Stimulated activated naive CD8-positive, alpha-beta T cell treated with anti-CD3 and anti-CD28 coated beads, Interleukin-15, amount 100 ng/mL, for 72 hours (primary cell): ENCODE measurements at places on chromosomes 1 and 21.

- DNase-seq = peak; percentile 27
These were observed 142.3 kb upstream of the EDN2 start for GRCh38 chr1:41626616-41627375.

- DNase-seq = no peak
These were observed 201.1 kb upstream of the CHRM3 start for GRCh38 chr1:239185245-239185619.

- peak; percentile 76 for DNase-seq
These were observed 13.0 kb downstream of the RCC1 start for GRCh38 chr1:28518745-28519341.

DNA sequence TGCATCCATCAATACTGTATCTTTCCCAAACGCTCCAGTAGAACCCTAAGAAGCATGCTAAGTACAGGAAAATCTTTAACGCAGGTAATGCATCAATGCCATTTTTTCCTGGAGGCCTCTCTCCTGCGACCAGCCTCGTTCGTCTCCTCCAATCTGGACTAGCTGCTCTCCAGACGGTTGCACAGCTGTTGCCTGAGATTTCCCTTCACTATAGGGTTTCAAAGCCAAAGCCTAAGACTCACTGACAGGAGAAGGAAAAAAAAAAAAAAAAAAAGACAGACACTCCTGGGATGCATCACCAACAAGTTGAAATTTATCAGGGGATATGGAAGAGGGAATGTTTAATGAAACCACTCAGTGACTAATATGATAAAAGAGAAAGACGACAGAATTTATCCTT, 93.0 kb downstream of the APP start:
- no peak for DNase-seq

- no peak for DNase-seq
These were observed 182.1 kb upstream of the DAB1 start for GRCh38 chr1:57605933-57606332.

DNA sequence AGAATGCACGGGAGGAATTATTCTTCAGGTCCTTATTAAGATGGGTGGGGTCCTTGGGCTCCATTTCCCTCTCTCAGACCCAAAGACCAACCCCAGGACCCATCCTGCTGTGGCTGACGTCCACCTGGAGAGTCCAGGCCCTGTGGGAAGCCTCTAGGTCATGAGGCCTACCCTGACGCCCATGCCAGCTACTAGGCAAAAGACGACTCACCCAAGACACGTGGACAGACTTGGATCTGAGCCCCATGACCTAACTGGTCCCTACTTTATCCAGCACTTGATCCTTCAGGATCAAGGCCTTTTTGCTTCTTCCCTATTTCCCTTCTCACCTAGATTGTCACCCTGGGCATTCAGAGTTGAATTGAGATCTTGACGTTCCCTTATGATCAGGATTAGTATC, 56.0 kb upstream of the CASZ1 start:
- no peak for DNase-seq

GRCh38 chr1:173266841-173267240, 59.7 kb upstream of the TNFSF4 start:
- no peak for DNase-seq

- no peak for DNase-seq
These were observed 15.8 kb downstream of the ODF2L start for GRCh38 chr1:86380257-86380861.

GRCh38 chr21:14688412-14688811, 142.3 kb upstream of the SAMSN1 start:
- no peak for DNase-seq

- DNase-seq = no peak
These were observed 98.0 kb downstream of the LMO4 start for GRCh38 chr1:87426463-87427249.

DNA sequence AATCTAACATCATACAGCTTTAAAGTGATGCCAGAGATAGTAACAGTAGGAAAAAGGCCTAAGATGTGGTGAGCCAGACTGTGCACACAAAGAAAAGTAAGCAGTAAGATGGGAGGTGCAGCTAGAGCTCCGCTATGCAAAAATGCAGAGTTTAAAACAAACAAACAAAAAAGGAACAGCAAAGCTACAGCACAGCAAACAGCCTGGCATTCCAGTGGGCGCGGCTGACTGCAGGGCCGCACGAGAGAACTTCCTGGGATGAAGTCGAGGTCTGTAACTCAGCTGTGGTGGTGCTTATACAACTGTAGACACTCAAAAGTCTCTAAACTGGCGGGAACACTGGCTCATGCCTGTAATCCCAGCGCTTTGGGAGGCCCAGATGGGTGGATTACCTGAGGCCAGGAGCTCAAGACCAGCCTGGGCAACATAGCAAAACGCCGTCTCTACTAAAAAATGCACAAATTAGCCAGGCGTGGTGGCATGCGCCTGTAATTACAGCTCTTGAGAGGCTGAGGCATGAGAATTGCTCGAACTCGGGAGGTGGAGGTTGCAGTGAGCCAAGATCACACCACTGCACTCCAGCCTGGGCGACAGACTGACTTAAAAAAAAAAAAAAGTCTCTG, 30.1 kb downstream of the PRDM15 start:
- no peak for DNase-seq

- no peak for DNase-seq
These were observed 97.5 kb downstream of the SEC16B start for GRCh38 chr1:177872308-177872900.

DNA sequence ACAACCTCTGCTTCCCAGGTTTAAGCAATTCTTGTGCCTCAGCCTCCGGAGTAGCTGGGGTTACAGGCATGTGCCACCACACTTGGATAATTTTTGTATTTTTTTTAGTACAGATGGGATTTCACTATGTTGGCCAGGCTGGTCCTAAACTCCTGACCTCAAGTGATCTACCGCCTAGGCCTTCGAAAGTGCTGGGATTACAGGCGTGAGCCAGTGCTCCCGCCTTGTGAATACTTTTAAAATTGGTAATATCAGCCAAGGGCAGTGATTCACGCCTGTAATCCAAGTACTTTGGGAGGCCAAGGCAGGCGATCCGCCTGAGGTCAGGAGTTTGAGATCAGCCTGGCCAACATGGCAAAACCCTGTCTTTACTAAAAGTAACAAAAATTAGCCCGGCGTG, 33.7 kb downstream of the ZYG11B start:
- DNase-seq = no peak

- DNase-seq = no peak
These were observed 20.1 kb downstream of the FMO4 start for GRCh38 chr1:171334024-171334640.

DNA sequence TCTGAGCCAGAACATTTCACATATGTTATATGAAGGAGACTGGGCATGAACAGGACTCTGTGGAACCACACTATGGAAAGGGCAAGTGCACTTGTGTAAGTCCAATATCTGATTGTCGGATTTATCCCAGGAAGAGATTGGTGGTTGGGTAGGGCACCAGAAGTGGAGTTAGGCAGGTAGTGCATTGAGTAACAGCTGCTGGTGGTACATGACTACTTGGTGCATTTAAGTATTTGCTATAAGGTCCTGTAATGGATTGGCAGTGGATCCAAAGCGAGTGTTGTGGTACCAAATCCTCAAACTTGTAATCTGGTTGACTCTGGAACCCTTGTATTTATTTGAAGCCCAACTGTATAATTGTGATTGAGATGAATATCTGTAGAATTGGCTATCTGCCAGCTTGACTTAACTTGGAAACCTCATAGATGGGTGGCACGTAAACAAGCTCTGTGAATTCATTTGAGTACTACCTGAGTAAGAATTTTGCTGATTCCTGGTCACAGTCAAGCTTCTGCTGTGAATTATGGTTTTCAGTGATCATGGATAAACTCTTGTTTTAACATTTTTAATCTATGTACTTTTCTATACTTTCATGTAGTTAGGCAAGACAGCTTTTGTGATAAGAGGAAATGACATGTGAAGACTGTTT, 21.1 kb downstream of the UBAP2L start:
- no peak for DNase-seq

GRCh38 chr1:42817976-42818375, 779 bp upstream of the SVBP start:
- DNase-seq = no peak

DNA sequence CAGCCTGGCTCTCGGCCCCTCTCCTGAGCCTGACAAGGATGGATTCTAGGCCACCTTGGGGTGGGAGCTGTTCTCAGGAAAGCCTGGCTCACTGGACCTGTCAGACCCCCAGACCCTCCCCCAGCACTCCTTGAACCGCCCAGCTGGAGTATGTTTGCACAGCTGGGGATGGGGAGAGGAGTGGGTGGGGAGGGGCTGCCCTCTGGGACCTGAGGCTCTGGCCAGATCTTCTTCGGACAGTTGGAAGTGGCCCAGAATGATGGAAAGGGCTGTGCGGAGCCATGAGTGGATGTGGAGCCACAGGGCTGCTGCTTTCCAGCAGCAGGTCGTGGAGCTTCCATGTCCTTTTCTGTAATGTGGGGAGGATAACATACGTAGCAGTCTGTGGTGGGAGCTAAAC, 43.0 kb upstream of the TRABD2B start:
- DNase-seq = no peak

- no peak for DNase-seq
These were observed 115.5 kb upstream of the PAXBP1 start for GRCh38 chr21:32887026-32887425.

- peak; percentile 24 for DNase-seq
These were observed 58.7 kb upstream of the PTGS2 start for GRCh38 chr1:186738926-186739325.

DNA sequence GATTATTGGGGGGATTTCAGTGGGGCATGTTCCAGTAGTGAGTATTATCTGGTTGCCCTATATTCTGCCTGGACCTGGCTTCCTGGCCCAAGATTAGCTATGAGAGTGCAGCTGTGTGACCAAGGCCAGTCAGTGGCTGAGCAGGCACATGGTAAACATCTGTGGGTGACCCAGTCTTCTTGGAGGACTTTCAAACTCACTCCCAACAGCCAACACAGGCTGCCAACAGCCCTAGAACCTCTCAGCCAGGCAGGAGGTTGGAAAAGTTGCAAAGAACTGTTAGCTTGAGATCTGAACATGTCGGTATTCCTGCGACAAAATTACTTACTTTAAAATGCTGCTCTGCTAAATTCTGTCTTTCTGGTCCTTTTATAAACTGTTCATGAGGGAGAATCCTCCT, 192.4 kb downstream of the TGFBR3 start:
- no peak for DNase-seq

DNA sequence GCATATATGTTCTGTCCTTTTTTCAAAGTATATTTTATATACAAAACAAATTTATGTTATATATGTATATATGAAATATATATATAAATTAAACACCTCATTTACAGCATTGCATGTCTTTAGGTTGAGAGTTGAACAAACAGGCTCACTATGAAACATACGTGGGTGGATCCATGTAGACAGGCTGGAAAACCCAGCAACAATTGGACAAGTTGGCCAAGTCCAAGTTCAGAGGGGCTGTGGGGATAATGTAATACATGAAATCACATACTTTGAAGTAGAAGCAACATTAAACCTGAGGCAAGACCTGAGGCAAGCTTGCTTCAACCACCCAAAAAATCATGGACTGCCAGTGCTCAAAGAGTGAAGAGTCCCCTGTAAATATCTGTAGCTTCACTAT, 39.7 kb downstream of the KCNJ6 start:
- no peak for DNase-seq

DNA sequence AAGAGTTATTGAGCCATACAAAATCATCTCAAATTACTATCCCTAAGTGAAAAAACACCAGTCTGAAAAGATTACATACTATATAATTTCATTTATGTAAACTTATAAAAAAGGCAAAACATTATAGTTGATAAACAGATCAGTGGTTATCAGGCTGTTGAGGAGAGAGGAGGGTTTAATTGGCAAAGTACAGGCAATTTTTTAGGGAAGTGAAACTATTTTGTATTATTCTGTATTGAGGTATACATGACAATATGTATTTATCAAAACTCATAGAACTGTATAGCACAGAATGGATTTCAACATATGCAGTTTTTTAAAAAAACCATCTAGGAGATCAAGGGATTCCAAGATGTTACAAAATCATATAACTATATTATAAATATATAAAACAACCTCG, 403.7 kb downstream of the LTN1 start:
- no peak for DNase-seq

- DNase-seq = no peak
These were observed 30.7 kb downstream of the EIF2D start for GRCh38 chr1:206581571-206581981.

GRCh38 chr1:168939947-168940223, 166.6 kb upstream of the ATP1B1 start:
- DNase-seq = no peak

DNA sequence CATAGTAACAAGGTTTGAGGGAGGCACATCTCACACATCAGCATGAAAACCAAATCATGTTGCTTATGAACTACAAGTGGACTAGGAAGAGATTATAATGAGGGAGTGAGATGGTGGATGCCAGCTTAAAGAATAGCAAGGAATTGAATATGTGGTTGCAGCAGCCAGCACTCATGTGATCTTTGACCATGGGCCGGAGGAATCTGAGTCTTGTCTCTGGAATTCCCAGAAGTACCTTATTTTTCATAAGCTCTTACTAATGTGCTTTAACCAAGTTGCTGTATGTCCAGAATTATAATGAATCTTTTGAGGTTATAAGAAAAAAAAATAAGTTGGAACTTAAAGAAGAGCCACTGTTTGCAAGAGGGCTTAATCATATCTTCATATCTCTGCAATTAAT, 97.0 kb downstream of the DISP1 start:
- no peak for DNase-seq

GRCh38 chr1:12124693-12125421, 41.9 kb upstream of the TNFRSF1B start:
- peak; percentile 77 for DNase-seq

DNA sequence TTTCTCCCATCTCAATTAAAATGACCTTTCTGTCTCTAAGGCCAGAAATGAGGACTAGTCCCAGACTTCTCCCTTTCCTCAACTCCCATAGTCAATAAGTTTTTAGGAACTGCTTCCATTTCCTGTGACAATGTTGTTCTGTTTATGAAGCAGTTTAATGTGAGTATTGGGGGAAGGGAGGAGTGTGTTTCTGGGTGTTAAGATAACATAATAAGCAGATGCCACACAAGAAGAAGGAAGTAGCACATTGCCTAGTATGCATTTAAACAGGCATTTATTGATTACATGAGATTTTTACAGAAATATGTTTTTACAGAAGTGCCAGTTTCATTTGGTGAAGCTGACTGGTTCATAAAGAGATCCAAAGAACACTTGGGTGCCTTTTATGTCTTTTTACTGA, 65.6 kb upstream of the TNR start:
- no peak for DNase-seq

GRCh38 chr1:119732465-119733168, 20.9 kb downstream of the PHGDH start:
- DNase-seq = no peak
